ENCODE measurements at places on chromosomes 3 and 15.

DNA sequence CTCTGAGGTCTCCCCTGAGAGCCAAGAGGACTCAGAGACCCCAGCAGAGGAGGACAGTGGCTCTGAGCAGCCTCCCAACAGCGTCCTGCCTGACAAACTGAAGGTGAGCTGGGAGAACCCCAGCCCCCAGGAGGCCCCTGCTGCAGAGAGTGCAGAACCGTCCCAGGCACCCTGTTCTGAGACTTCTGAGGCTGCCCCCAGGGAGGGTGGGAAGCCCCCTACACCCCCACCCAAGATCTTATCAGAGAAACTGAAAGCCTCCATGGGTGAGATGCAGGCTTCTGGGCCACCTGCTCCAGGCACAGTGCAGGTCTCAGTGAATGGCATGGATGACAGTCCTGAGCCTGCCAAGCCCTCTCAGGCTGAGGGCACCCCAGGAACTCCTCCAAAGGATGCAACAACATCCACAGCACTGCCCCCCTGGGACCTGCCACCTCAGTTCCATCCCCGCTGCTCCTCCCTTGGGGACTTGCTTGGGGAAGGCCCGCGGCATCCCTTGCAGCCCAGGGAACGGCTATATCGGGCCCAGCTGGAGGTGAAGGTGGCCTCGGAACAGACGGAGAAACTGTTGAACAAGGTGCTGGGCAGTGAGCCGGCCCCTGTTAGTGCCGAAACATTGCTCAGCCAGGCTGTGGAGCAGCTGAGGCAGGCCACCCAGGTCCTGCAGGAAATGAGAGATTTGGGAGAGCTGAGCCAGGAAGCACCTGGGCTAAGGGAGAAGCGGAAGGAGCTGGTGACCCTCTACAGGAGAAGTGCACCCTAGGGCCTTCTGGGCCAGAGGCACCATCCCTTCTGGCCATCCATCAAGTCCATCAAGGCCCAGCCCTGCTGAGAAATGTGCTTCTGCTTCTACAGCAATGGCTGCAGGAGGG lies 23.6 kb downstream of the PLEKHO2 start:
- no peak for DNase-seq

- no peak for DNase-seq
These were observed 14.6 kb downstream of the SIN3A start for GRCh38 chr15:75436881-75437280.

GRCh38 chr15:74545086-74545485 lies 4.1 kb downstream of the ARID3B start:
- no peak for DNase-seq

DNA sequence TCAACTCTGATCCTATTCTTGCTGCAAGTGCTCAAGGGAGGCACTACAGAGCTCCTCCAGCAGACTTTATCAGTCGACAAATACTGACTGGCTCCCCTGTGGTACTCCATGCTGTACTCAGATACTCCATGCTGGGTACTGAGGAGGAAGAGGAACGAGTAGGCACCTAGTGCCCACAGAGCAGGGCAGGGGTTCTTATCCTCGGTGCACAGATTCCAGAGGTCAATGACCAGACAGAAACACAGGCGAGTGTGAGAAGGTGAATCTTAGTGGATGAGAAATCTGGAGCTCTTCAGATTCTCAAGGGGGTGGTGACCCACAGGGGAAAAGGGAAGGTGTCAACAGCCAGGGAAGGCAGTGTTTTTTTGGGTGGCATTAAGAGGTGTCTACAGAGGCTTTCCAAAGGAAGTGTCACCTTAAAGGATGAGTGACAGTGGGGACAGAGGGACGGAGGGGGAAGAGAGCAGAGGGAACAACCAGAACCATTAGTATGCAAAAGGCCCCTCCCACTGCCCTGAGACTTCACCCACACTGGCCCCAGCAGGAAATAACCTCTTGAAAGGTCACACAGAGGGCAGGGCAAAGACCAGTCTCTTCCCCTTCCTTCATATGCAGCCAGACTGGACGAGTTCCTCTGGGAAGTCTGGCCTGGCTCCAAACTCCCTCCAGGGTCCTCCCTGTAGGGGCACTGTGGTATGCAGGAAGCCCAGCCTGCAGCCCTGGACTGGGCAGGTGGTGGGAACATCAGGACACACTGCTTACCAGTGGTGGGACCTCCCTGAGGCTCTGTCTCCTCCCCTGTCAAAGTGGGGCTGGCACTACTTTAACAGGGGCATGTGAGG lies 27.5 kb downstream of the CCDC12 start:
- DNase-seq, result no peak

DNA sequence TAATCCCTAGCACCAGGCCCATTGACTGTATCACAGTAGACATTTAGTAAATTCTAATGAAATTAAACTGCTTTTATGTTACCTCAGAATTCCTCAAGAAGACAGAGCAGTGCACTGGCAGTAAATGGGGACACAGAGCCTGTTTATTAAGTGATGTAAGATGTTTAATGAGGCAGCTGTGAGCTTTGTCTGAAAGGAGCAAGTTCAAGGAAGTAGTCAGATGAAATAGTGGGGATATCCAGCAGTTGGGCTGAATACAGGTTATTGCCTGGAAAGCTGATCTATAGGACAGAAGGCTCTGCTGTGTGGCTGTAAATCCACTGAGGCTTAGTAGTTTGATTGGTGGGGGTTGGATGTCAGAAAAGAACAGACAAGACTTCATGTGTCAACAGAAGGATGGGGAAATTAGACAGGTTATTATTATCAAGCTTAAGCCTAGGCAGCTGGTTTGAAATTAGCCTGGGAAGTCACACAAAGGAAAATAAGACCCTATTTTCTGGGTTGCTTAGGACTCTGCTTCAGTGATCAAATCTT lies 62.2 kb downstream of the PFN2 start:
- no peak for DNase-seq

DNA sequence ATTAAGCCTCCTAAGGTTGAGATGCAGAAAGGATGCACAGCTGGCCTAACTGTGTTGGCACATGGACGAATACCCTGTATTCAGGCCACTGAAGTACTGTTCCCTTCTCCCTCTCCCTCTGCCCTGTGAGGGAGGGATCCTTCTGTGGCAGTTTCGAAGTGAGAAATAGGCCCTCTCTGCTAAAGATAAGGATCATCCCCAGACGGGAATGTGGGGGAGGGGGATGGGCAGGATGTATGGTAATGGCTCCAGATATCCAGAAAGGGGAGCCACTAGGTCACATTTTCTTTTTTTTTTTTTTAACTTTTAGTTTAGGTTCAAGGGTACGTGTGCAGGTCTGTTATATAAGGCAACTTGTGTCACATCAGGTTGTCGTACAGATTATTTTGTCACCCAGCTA lies 463.1 kb downstream of the TBL1XR1 start:
- DNase-seq, result no peak

DNA sequence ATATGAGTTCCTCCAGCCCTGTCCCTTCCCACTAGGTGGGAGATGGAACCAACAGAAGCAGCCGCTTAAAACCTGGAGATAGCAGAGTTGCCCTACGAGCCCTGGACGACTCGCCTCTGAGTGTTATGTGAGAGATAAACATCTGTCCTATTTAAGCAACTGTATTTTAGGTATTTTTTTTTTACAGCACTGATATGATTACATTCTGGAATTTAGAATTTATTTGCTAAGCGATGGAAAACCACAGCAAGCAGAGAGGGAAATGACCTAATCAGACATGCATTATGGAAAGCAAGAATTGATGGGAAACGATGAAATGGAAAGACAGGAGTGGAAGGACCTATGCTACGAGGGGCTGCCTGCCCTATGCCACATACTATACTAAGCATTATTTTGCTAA lies 379.0 kb upstream of the IL12A start:
- DNase-seq, result no peak

All from NCI-H446 (cell line).